Dermis microvascular lymphatic vessel endothelial cell (primary cell): ENCODE measurements at places on chromosomes 5 and 9. TPM values are rescaled to one million over a fixed set of nuclear protein-coding genes. Genes with fewer than 3 reads are reported as not detected.

EQTN gene
- under 0.01 TPM in 1 of 2 replicates, not detected in the other for total RNA-seq

LCN2 gene
- not detected in 2 replicates for total RNA-seq

CDH6 gene
- total RNA-seq: not detected in 2 replicates

GZMA gene
- 0.13 TPM in 2 replicates for total RNA-seq

BNC2 gene
- total RNA-seq: 4.5 and 5.7 TPM in 2 replicates

GRCh38 chr9:99905833-99906402 is 536 bp upstream of the STX17 start:
- DNase-seq: peak; percentile 10

DNA sequence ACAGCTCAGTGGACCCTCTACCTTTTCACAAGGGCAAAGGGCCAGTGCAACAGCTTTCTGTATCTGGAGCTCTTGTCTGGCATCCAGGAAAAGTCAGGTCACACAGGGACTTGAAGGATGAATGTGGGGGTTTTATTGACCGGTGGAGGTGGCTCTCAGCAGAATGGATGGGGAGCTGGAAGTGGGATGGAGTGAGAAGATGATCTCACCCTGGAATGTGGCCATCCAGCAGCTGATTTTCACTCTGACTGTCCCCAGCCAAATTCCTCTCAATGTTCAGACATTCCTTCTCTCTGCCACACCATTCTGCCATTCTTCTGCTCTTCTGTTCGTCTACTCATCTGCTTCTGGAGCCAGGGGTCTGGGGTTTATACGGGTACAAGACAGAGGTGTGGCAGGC is 1119.9 kb downstream of the TAF11L14 start:
- no peak for DNase-seq

DNA sequence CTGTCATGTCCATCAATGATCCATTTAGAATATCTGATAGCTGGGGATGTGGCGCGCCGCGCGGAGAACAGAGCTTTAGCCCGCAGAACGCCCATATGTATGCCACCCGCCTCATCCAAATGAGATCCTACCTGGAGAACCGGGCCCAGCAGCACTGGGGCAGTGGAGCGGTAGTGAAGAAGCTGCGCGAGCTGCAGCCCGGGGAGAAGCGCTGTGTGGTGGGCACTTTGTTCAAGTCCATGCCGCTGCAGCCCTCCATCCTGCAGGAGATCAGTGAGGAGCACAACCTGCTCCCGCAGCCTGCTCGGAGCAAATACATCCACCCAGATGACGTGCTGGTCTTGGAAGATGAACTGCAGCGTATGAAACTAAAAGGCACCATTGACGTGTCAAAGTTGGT is 313.7 kb downstream of the NR2F1-AS1 start:
- DNase-seq: no peak

DNA sequence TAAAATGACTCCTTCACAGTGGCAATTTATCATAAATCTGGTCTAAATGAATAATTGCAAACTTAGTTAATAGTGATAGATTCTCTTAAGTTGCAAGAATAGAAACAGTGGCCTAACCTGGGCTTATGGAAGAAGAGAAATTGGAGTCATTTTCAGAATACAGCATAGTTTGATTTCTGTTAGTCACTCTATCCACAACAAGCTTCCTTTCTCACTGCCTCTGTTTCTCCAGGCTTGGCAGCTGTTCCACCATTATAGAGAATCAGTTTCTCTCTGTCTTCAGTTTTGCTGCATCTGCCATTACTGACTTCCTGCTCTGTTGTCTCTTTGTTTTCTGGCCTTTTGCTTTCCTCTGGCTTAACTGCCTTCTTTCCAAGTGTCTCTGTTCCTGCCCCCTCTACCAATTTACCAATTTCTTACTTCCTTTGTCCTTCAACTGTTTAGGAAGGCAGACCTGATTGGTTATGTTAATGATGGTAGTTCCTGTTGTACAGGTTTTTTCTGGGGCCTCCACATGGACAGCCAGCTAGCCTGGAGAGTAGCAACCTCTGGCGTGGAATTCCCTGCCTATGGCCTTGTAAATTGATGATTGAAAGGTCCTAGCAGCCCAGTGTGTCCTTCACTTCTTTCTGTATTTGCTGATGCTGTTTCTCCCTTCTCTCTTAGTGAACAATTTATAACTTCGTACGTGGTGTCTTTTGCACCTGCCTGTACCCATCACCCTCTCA is 75.9 kb upstream of the RASGRF2 start:
- no peak for DNase-seq

GRCh38 chr5:112253478-112254250 is 165.4 kb downstream of the EPB41L4A start:
- peak; percentile 71 for DNase-seq

DNA sequence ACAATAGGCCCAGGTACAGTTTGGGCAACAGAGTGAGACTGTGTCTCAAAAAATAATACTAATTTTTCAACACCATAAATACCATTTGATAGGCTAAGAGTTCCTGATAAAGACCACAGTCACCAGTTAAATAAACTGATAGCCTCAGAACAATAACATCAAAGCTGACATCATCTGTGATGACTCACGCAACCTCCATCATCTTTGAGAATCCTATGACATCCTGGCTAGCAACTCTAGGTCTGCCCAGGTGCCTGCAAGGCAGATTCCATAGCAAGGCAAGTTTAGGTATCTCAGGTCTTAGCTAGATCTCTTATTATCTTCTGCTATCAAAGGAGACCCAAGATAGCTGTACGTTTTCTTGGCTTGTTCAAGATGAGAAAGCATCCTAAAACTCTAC is 30.5 kb upstream of the UBAP2 start:
- DNase-seq: peak; percentile 10

DNA sequence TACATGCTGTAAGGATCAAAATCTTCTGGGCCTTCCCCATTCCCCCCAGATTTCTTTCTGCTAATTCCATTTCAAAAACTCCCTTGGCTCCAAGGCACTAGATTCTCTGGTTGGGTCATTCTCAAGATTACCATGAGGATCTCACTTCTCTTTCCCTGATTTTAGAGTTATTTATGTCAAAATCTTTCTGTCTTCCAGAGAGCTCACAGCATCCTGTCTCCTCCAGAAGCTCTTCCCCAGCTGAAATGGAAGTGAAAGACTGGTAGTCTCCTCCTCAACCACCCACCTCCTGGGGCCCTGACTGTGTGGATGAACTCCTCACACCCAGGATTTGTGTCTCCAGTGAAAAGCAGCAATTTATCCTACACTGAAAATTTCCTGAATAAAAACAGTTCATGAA is 11.9 kb upstream of the ZNF366 start:
- no peak for DNase-seq

GRCh38 chr9:23606107-23606506 is 219.9 kb downstream of the ELAVL2 start:
- DNase-seq: no peak

- DNase-seq: no peak
Observed at GRCh38 chr9:38211002-38211401, 142.0 kb upstream of the SHB start.

DNA sequence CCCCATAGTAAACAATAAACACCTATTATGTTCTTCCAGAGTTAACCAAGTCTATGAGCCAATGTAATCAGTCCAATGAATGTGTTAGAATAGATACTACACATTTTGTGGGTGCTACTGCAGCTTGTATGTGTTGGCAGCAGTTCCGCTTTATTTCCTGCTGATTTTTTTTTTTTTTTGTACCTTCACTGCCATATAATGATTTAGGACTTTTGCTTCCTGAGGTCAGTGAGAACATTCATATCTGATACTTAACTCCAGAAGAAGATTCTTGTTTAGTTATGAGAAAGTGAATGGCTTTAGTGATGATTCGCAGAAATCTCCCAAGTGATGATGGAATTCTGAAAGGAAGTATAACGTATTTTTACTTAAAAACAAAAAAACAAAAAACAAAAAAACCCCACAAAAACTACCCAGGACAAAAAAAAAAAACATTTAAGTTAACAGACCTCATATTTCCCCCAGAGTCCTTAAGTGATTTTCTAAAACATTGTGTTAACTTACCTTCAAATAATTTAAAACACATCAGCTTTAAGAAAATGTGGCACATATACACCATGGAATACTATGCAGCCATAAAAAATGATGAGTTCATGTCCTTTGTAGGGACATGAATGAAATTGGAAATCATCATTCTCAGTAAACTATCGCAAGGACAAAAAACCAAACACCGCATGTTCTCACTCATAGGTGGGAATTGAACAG is 24.7 kb upstream of the LMNB1 start:
- no peak for DNase-seq

DNA sequence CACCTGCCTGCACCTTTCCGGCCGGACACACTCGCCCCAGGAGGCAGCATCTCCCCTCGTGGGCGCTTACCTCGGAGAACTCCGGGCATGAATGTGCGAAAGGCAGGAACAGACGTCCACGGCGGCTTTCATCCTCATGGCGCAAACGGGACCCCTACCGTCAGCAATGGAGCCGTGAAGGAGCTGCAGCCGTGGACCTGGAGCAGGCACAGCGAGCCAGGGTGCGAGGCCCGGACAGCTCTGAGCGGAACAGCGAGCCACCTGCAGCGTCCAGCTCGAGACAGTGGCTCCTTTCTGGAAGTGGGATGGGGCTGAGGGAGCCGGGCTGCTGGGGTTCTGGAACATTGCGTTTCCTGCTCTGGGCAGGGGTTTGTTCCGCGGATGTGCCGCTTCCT is 7.8 kb upstream of the SLC6A19 start:
- DNase-seq: no peak

GRCh38 chr5:151363673-151364072 is 16.3 kb upstream of the SLC36A2 start:
- DNase-seq: no peak

DNA sequence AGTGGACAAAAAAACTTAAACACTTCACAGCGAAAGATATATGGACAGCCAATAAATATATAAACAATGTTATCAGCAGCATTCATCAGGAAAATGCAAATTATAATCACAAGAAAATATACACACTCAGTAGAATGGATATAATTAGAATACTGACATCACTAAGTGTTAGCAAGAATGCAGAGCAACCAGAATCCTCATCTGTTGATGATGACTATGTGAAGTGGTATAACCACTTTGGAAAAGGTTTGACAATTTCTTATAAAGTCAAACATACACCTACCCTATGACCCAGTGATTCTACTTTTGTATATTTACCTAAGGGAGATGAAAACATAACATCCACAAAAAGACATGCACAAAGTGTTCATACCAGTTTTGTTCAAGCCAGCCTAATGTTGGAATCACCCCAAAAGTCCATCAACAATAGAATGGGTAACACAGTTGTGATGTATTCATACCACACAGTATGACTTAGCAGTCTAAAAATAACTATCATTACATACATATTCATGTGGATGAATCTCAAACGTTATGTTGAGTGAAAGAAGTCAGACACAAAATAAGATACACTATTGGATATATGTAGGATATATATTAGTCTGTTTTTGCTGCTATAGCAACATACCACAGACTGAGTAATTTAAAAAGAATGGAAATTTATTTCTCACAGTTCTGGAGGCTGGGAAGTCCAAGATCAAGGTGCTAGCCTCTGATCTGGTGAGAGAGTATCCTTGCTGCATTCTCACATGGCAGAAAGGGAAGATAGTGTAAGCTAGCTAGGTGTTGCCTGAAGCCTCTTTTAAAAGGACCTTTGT is 148.8 kb upstream of the ADAMTSL1 start:
- no peak for DNase-seq

GRCh38 chr5:1173485-1174070 is 27.8 kb upstream of the SLC6A19 start:
- no peak for DNase-seq

- DNase-seq: no peak
Observed at GRCh38 chr9:126144603-126145456, 181.8 kb upstream of the MVB12B start.

DNA sequence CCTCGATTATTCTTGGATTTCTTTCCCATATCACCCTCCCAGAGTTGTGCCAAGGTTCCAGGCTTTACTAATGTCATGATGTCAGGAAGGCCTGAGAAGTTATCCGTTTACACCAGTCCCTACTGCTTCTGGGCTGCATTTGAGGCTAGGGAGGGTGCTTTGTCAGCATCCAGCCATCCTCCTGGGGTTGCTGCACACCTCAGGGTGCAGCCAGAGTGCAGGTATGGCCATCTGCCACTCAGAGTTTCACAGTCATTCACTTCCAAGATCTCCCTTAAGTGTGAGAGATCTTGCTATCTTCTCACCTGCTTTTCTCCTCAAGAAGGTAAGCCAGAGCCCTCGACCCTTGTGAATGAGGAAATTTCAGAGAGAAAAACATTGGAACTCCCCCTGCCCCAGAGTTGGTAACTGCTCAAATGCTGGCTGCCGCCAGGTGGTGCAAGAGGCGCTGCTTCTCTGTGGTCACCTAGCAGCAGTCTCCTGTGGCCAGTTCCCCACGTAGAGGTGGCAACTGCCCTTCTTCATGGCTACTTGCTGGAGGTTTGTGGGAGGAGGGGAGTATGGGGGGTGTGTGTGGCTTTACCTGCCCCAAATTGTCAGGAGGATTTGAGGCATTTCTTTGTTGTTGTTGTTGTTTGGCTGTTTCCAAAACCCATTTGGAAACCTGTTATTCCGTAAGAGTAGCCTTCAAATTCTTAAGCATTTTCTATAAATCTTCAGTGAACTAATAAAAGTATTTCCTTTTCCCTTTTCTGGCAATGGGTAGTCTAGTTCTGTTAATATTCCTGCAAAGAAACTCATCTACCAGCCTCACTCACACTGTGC is 259.6 kb upstream of the DMRT1 start:
- DNase-seq: peak; percentile 12

DNA sequence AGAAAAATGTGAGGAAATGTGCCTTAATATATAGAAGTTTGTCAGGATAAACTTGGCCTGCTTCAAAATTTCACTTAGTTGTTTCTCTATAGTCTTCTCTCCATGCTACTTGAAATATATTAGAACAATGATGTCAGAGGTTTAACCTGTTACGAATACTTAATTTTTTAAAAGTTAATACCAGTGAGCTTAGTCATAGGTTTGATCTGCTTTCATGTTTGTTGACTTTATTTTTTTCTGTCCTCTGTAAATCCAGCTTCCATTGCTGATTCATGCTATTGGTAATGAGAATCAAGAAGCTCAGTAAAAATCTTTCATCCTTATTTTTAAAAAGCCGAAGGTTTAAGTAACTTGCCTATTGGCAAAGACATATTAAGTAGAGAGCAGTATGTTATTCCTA is 27.9 kb downstream of the BDP1 start:
- peak; percentile 78 for DNase-seq

GRCh38 chr9:35864695-35865255 is 5.4 kb downstream of the OR13J1 start:
- DNase-seq: no peak

DNA sequence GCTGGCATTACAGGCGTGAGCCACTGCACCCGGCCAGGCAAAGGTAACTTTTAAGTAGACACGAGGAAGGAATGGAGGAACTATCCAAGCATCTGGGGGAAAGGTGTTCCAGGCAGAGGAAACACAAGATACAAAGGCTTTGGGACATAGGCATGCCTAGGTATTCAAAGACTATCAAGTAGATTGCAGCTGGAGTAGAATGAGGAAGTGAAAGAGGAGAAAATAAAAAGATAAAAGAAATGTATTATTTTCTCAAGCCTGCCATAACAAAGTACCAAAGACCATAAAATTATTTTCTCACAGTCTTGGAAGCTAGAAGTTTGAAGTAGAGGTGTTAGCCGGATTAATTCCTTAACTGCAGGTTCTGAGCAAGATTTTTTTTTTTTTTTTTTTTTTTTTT is 39.9 kb upstream of the GRIN3A start:
- no peak for DNase-seq
